ENCODE measurements at places on chromosomes 3 and 15.
A peak's percentile ranks its signal among the peaks of the same experiment; 100 is the strongest.

DNA sequence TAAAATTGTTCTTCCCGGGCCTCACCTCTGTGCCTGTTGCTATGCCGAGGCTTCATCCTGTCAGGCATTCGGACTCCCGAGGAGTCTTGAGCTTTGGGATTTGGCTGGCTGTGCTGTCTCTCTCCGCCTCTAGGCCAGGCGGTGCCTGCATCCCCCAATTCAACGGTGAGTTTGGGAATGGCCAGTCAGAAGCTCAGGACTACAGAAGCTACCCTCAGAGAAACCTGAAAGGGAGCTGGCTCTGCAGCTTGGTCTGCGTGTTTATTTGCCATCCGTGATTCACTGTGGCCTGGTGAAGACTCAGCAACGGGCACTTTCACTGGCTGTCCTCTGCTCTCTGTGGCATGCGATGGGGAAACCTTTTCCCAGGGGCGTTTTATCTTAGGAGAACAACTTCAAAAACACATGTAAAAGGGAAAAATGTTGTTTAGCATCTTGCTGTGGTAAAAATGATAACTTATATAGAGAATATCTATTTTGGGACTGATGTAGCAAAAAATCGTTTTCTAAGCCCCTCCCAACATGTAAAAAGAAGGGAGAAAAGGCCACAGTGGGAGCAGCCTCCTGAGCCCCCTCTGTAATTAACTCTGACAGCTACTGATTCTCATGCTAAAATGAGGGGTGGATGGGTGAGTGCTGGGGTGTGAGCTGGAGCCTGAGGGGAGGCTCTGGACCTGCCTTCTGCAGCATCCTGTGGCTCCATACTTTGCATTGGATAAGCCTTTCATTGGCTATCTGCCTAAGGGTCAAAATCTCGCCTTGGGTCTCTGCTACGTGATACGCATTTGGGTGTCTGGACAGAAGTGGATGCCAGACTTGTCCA is 103.4 kb upstream of the KLHL25 start:
- no peaks in the 10 kb centered on the region for H3K27me3 ChIP-seq
- DNase-seq = no peak
- no peaks in the 10 kb centered on the region for H3K4me1 ChIP-seq
- H3K4me3 ChIP-seq = no peak overlapping the region
- no peaks in the 10 kb centered on the region for H3K36me3 ChIP-seq

GRCh38 chr3:10248984-10249748 is 907 bp downstream of the TATDN2 start:
- peaks cover 49% of the 10 kb centered on the region for H3K4me1 ChIP-seq
- DNase-seq = no peak
- H3K4me3 ChIP-seq = peak overlapping the region; percentile 92
- peak overlapping the region; percentile 86 for H3K27ac ChIP-seq

DNA sequence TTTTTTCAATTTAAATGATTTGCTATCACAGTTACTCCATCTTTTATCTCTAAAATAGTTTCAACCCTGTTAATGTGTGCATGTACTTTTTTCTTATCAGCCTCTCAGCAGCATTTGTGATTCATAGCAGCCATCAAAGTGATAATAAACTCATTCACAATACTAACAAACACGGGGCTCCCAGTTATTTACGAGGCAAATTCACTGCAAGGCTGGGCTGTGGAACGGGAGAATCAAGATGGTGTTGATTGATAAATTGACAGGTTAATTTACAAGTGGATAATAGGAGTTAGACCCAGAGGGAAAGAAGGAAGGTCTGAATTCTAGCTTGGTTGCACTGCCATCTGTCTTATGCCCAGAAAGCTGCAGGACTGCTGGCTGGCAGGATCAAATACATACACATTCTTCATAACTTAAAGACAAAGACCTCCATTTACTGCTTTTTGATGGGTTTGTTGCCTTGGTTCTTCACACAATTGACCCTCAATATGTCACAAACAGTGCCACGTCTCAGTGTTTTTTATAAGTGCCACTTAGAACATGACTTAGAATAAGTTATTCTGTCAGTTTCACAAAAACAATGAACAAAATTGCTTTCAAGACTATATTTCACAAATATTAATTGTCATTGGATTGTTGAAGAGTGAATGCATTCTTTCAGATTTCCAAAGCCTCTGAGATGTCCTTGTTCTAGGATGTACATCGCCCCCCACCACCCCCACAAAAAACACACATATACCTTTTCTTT is 562.8 kb downstream of the NR2F2 start:
- no peak overlapping the region for H3K27ac ChIP-seq
- no peaks in the 10 kb centered on the region for H3K27me3 ChIP-seq
- no peaks in the 10 kb centered on the region for H3K36me3 ChIP-seq

DNA sequence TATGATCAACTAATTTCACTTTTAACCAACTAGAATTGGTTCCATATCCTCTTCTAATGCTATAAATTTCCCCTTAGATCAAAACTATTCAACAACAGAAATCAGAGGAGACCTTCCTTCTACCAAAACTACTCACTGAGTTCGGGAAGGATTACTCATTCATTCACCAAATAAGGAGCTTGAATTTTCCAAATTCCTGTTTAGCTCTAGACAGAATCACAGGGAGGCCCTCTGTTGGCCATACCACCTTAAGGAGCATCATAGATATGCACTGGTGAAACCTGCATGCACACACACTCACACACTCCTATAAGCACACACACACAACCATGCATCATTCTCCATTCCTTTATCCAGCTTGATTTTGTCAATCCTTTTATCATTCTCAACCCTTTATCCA is 49.0 kb downstream of the SUCLG2 start:
- no peak overlapping the region for H3K27ac ChIP-seq
- DNase-seq = no peak
- H3K36me3 ChIP-seq = peaks cover 33% of the 10 kb centered on the region

GRCh38 chr3:64957408-64958198 is 269.8 kb upstream of the ADAMTS9 start:
- no peaks in the 10 kb centered on the region for H3K4me1 ChIP-seq
- no peaks in the 10 kb centered on the region for H3K27me3 ChIP-seq
- DNase-seq = no peak
- no peak overlapping the region for H3K4me3 ChIP-seq

- H3K4me1 ChIP-seq = peaks cover 55% of the 10 kb centered on the region
- no peak overlapping the region for H3K4me3 ChIP-seq
- H3K36me3 ChIP-seq = peaks cover 50% of the 10 kb centered on the region
- DNase-seq = no peak
- no peak overlapping the region for H3K27ac ChIP-seq
- H3K27me3 ChIP-seq = no peaks in the 10 kb centered on the region
Observed at GRCh38 chr3:149626671-149627070, 31.2 kb downstream of the WWTR1 start.

DNA sequence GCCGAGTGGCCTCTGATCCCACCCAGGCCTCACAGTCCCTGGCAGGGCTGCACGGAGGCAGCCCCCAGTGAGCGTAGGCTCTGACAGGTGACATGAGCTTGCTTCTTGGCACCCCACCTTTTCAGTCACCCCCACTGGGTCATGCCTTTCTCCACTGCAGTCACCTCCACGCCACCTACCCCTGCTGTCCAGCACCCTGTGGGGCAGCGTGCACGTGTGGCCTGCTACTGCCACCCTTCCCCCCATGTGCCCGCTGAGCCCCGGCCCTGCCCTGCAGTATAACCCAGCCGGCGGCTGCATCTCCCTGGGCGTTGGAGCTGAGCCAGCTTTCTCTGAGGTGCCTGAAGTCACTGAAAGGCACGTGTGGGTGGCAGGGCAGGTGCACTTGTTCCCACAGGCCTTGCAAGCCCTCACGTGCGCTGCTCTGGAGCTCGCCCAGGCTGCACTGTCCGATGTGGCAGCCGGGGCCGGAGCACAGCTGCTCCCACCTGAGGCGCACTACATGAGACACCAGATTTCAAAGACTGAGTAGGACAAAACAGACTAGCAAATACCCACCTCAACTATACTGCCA is 65.6 kb downstream of the NIPA2 start:
- H3K27ac ChIP-seq = no peak overlapping the region
- no peaks in the 10 kb centered on the region for H3K27me3 ChIP-seq
- DNase-seq = no peak

DNA sequence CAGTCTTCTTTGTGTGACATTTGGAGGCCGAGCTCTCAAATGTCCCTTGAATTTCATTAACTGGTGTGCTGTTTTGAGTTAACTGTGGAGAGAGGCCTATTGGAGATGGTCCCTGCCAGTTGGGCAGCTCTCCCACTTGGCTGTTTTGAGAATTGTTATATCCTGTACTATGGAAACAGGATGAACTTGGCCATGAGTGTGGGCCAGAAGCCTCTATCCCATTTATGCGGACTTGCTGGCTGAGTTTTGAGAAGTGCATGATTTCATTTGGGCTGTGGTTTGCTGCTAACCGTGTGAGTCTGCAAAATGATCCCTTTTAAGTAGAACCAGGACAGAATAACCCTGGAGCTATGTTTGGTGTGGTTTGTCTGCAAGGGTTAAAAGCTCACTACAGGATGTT is 366.0 kb downstream of the PTPRG start:
- no peaks in the 10 kb centered on the region for H3K36me3 ChIP-seq
- H3K4me3 ChIP-seq = no peak overlapping the region
- DNase-seq = no peak
- H3K4me1 ChIP-seq = no peaks in the 10 kb centered on the region

GRCh38 chr15:79299126-79299840 is 11.6 kb upstream of the TMED3 start:
- no peaks in the 10 kb centered on the region for H3K36me3 ChIP-seq
- H3K27me3 ChIP-seq = no peaks in the 10 kb centered on the region
- no peak overlapping the region for H3K27ac ChIP-seq
- no peak overlapping the region for H3K4me3 ChIP-seq
- no peak for DNase-seq
- no peaks in the 10 kb centered on the region for H3K4me1 ChIP-seq

DNA sequence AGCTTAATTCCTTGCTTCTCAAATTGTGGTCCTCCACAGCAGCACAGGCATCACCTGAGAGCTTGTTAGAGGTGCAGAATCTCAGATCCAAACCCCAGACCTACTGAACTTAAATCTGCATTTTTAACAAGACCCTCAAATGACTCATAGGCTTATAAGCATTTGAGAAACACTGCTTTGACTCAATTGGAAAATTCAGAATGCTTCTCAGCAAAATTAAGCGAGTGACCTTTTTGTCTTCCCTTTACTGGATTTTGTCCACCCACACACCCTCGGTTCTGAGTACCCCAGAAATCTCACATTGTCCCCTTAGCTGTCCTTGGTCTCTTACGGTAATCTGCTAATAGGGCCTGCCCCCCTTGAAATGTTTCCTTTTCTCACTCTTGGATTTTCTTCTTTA is 17.9 kb downstream of the CD80 start:
- H3K27ac ChIP-seq = no peak overlapping the region
- H3K27me3 ChIP-seq = no peaks in the 10 kb centered on the region
- no peak overlapping the region for H3K4me3 ChIP-seq
- H3K36me3 ChIP-seq = no peaks in the 10 kb centered on the region
- no peaks in the 10 kb centered on the region for H3K4me1 ChIP-seq

- H3K27me3 ChIP-seq = peaks cover 2% of the 10 kb centered on the region
- no peaks in the 10 kb centered on the region for H3K4me1 ChIP-seq
- no peak overlapping the region for H3K4me3 ChIP-seq
- no peak overlapping the region for H3K27ac ChIP-seq
Observed at GRCh38 chr15:48643206-48643605, 2.3 kb downstream of the FBN1 start.

DNA sequence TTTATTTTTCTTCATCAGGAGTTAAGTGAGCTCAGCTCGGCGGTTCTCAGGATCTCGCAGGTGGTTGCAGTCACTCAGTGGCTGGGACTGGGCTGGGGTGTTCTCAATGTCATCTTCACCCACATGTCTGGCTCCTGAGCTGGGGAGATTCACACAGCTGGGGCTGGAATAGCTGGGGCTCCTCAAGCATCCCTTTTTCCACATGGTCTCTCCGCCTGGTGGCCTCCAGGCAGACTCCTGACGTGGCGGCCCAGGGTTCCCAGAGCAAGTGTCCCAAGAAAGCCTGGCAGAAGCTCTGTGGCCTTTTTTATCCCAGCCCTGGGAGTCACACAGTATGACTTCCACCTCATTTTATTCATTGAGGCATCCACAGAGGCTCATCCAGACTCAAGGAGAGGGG is 84.1 kb upstream of the ANKRD34C start:
- H3K4me3 ChIP-seq = no peak overlapping the region
- no peaks in the 10 kb centered on the region for H3K36me3 ChIP-seq
- no peak for DNase-seq
- no peak overlapping the region for H3K27ac ChIP-seq
- H3K27me3 ChIP-seq = peaks cover 16% of the 10 kb centered on the region
- H3K4me1 ChIP-seq = no peaks in the 10 kb centered on the region

- H3K4me3 ChIP-seq = no peak overlapping the region
- no peak overlapping the region for H3K27ac ChIP-seq
- no peak for DNase-seq
- no peaks in the 10 kb centered on the region for H3K36me3 ChIP-seq
- no peaks in the 10 kb centered on the region for H3K4me1 ChIP-seq
- no peaks in the 10 kb centered on the region for H3K27me3 ChIP-seq
Observed at GRCh38 chr3:31442755-31443154, 90.0 kb upstream of the STT3B start.

GRCh38 chr15:60660290-60661051 is 181.5 kb upstream of the ICE2 start:
- no peak overlapping the region for H3K4me3 ChIP-seq
- no peaks in the 10 kb centered on the region for H3K36me3 ChIP-seq
- H3K27me3 ChIP-seq = peaks cover 9% of the 10 kb centered on the region
- no peak overlapping the region for H3K27ac ChIP-seq
- no peak for DNase-seq

- H3K4me3 ChIP-seq = no peak overlapping the region
- no peaks in the 10 kb centered on the region for H3K27me3 ChIP-seq
- DNase-seq = peak; percentile 33
- H3K36me3 ChIP-seq = no peaks in the 10 kb centered on the region
- no peak overlapping the region for H3K27ac ChIP-seq
- H3K4me1 ChIP-seq = peaks cover 23% of the 10 kb centered on the region
Observed at GRCh38 chr3:67569324-67569723, 85.1 kb downstream of the SUCLG2 start.

DNA sequence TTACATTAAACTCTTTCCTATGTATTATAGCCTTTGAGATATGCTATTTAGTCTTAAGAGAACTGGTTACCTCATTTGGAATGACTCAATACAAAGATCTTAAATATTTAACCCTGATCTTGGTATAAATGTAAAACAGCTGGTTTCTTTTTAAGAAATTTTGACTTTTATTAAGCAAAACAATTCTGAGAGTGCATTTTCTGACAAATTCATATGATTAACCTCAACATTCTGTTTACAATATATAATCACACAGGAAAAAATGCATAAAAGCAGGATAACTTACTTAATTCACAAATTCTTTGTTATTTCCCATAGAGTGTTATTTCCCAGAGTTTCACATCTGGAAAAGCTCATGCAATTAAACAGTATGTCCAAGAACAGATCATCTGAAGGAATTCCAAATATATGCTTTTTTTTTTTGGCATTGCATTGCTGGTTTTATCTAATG is 400.4 kb upstream of the THBS1 start:
- DNase-seq = no peak
- no peak overlapping the region for H3K27ac ChIP-seq
- H3K36me3 ChIP-seq = no peaks in the 10 kb centered on the region
- no peaks in the 10 kb centered on the region for H3K27me3 ChIP-seq
- H3K4me3 ChIP-seq = no peak overlapping the region

- DNase-seq = no peak
- no peaks in the 10 kb centered on the region for H3K27me3 ChIP-seq
- peaks cover 13% of the 10 kb centered on the region for H3K36me3 ChIP-seq
- H3K4me1 ChIP-seq = peaks cover 13% of the 10 kb centered on the region
- H3K4me3 ChIP-seq = no peak overlapping the region
Observed at GRCh38 chr3:12829886-12830784, 11.2 kb downstream of the RPL32 start.
